ENCODE measurements at places on chromosomes 16 and 17.

GRCh38 chr17:56866076-56866475, 32.1 kb downstream of the DGKE start:
- DNase-seq, result no peak

DNA sequence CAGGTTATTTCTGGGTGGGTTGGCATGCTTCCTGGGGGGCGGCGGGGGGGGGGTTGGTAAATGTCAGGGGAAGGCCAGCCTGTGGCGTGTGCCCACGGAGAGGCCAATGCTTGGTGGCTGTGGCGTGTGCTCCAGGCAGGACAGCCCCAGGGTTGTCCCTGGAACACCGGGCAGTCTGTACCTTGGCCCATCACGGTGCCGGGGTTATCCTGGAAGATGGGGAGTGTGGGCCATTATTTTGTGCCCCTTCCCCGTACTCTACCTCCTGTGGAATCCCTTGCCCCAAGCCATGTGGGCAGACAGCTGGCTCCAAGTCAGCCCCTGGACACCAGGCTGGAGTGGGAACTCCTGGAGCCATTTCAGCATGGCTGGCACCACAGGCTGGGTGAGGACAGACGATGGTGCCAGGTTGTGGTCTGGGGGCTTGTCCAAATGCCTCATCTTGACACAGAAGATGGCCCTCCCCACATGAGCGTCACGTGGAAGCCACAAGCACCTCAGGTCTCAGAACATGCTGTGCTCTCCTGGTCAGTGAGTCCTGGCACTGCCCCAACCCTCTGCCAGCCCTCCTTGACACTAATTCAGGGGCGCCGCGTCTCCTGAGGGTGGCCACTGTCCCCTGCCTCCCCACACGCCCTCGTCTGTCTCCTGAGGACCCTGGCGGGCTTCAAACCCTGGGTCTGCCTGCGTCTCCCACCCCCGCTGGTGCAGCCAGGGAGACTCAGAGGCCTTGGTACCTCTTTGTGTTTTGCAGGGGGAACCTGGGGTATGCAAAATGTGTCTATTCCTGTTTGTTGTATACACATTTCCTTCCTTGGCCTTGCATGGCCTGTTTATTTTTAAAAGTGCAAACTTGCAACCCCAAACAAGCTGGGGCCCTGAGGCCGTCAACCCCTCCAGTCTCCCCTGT, 4.3 kb downstream of the SLC16A3 start:
- no peak for DNase-seq

DNA sequence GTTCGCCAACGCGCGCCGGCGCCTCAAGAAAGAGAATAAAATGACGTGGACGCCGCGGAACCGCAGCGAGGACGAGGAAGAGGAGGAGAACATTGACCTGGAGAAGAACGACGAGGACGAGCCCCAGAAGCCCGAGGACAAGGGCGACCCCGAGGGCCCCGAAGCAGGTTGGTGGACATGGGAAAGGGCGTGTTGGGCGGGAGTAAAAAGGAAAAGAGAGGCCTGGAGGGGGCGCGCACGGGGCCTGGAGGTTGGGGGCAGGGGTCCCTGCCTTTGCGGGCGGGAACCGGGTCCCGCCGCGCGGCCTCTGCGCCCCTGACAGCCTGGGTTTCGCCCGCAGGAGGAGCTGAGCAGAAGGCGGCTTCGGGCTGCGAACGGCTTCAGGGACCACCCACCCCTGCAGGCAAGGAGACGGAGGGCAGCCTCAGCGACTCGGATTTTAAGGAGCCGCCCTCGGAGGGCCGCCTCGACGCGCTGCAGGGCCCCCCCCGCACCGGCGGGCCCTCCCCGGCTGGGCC, 2.1 kb downstream of the IRX5 start:
- DNase-seq, result no peak

DNA sequence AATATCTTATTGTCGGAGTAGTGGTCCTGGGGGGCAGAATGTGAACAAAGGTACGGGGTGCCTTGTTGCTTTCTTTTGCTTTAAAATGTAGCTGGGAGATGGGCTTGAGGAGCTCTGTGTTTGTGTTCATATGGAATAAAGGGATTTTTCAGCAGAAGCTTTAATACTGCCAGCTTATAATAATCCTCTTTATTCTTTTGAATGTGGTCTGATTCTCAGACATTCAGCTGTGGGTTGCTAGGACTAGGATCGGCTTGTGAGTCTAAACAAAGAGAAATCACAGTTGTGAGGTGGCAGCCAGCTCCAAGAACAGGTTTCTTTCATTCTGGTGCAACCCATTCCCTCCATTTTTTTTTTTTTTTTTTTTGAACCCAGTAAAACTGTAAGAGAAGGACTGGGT, 7.2 kb downstream of the MRPL58 start:
- DNase-seq, result no peak

DNA sequence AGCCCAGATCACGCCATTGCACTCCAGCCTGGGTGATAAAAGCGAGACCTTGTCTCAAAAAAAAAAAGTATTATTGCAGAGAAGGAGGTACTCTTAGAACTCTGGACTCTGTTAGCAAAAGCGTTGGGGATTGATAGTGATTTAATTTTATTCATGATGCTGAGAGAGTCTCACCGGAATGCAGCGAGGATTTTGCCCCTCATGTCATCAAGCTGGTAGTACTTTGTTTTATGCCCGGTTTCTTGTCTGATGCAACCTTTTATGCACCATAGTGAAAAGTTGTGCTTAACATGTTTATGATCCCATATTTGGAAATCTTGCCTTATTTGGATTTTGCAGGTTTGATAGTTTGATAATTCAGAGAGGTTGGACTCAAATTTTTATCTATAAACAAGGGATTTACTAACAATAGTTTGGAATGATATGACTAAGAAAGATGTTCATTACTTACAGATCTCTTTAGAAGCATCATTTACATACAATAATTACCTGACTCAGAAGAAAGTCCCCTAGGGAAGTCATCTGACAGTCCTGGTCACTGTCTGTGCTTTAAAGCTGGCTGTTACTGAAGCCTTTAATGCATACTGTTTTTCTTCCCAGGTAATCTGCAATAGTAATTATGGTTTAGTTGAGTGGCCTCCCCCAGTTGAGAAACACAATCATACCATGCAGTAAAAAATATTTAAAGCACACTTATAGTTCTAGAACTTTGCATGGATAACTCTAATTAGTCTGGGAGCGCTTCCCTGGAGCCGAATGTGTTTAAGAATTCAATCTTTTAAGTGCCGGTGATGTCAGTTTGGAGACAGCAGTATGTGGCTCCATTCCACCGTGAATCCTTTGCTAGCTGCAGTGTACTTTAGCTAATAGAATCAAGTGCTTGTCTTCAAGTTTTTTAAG, 120.9 kb downstream of the PRKCA start:
- DNase-seq, result no peak

GRCh38 chr17:4074831-4075495, 67.9 kb downstream of the ZZEF1 start:
- no peak for DNase-seq

DNA sequence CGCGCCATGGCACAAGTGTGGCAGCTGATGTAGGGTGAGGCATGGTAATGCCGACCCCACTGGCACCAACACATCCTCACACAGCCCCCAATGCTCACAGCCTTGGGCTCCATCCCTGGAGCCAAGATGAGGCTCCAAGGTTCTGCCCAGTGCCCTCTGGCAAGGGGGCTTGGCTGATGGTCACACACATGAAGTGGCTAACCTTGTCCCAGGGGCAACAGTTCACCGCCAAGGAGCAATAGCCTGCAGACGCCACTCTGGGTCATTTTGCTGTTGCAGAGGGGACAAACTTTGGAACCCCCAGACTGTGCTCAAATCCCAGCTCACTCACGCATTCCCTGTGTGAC, 26.8 kb downstream of the TNFRSF13B start:
- DNase-seq, result no peak

DNA sequence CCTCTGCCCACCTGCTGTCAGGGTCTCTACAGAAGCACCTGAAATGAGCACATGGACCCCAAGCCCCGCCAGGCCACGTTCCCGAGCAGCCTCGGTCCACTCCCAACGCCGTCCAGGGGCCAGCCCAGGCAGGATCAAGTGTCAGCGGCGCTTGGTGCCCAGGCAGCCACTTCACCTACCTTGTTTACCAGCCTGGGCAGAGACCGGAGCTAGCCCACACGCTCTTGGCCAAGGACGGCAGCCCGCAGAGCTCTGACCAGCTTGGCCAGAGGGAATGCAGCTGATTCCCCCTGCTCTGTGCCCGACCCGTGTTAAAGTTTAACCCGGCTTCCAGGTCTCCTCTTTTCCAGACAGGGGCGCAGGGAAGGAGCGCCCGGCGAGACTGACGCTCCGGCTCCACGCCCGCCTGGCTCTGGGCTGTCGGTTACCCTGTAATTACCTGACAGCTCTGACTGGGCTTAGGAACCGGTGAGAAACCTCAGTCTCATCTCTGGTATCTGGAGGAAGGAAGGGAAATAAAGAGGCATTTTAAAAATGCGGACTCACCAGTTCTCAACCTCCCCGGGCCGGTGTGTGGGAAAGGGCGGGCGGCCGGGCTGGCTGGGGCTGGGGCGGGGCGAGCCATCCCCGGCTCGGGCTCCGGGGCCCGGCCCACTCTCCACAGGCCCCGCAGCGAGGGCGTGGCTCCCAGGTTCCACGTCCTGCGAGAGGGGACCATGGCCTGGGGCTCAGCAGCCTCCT, 4.6 kb downstream of the KIFC3 start:
- DNase-seq, result no peak

GRCh38 chr17:66704858-66705520, 129.9 kb upstream of the CACNG5 start:
- DNase-seq, result no peak

DNA sequence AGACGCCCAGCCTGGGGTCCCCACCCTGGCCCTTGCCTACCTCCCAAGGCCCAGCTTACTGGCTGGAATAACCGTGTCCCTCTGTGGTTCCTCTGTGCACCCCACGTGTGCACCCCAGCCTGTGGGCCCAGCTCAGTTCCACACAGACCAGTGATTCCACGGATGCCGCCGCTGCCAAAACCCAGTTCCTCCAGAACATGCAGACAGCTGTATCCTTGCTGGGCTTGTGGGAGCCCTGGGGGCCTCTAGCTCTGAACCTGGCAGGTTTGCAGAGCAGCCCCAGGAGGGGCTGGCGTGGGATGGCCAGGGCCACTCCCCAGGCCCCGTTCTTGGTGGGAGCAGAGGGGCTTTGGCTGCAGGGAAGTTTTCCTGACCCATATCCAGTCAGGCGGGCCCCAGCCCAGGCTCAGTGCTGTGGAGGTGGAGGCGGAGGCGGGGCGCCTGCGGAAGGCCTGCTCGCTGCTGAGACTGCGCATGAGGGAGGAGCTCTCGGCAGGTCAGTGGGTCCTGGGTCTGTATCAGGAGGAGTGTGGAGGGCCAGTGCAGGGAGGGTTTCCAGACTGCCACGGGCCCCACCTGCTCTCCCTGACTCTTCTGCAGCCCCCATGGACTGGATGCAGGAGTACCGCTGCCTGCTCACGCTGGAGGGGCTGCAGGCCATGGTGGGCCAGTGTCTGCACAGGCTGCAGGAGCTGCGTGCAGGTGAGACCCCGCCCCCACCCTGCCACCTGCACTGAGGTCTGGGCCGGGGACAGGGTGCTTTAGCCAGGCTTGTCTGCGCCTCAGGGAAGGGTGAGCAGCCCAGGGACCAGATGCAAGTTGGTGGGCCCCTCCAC, 2.3 kb downstream of the TEDC2 start:
- no peak for DNase-seq

DNA sequence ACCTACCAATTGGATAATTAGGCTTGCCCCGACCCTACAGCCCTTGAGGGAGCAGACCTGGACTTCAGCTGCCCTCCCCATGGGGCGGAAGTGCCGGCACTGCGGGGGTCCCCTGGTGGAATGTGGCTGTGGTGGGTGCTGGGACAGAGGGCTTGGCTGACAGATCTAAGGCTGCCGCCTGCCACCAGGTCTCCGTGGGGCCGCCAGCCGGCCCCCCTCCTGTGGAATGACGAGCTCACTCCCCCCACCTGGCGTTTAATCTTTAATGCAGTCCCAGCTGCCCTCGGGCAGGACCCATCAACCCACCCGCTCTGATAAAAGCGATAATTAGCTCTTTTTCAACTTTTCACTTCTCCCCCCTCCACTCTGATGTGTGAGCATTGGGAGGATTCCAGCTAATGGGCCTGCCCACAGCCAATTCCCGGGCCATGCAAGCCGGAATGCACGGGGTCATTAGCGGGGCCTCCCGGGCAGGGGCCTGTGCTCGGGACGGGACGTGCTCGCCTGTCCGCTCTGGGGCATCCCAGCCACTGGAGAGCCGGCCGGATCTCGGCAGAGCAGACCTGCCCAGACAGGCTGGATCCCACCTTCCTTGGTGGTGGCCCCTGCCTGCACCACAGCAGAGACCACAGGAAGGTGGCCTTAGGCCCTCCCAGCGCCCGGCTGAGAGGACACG, 28.3 kb upstream of the GOSR2 start:
- DNase-seq, result no peak

DNA sequence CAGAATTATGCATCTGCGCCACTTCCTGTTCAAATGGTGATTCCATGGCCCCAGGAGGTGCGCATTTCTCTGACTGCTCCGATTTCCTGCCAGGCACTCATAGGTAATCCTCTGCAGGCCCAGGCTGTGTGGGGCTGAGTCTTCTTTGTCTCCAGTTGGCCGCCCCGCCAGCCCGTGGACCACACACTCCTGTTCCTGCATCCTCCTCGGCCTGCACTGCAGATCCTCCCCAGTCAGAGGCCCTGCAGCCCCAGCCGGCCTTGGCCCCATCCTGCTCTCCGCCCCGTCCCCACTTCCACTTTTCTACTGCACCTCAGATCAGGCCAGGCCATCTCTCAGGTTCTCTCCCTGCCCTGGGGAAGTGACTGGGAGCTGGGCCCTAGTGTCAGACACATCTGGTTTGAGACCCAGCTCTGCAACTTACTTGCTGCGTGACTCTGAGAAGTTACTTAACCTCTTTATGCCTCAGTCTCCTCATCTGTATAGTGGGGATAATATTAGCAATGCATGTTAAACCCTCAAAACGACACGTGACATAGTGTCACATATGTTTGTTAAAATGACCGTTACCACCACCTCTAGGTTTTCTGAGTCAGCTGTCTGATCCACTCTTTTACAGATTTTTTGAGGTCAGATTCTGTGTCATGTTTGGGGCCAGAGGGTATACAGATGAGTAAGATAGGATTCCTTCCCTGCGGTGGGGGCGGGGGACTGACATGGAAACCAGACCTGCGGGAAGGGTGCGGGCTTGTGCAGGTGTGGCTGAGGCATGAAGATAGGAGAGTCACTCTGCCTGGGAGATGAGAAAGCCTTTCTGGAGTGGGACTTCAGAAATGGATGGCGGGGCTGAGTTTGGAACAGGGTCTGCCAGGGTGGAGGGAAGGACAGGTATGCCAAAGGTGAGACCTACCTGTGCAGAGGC, 12.8 kb downstream of the RAB11FIP4 start:
- no peak for DNase-seq

GRCh38 chr17:2275722-2276121, 27.9 kb downstream of the SMG6 start:
- no peak for DNase-seq

DNA sequence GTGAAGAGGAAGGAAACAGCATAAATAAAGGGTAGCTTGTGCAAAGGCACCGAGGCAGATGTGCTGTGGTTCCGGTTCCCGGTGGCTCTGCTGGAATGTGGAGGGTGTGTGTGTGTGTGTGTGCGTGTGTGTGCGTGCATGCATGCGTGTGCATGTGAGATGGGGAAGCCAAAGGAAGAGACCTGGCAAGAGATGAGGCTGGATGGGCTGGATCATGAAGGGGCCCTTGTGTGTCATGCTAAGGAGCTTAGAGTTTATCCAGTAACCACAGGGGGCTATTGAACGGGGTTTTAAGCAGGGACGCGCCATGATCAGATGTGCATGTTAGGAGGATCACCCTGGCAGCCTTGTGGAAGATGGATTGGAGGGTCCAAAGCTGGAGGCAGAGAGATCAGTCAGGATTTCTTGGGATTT, 8.3 kb downstream of the WSCD1 start:
- no peak for DNase-seq

Measured in T-helper 2 cell (primary cell).